ENCODE measurements at places on chromosomes 13 and 19.

DNA sequence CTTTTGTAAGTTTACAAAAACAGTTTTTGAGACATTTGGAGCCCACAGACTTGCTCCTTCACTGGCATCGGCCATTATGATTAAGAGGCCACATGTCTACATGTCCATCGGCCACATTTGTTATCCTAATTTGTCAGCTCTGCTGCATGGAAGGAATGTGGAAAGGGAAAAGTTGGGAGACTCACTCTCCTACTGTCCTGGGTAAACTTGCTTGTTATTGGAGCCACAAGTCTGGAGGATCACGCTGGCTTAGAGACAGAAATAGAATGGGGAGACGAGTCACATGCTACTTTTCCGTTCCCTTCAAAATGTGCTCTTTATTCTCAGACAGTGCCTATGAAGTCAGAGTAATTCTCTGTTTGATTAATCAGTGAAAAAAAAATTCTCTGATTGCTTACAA lies 741.2 kb upstream of the PCDH9 start:
- no peak for DNase-seq

GRCh38 chr13:60402022-60402421 lies 5.0 kb downstream of the TDRD3 start:
- DNase-seq, result no peak

DNA sequence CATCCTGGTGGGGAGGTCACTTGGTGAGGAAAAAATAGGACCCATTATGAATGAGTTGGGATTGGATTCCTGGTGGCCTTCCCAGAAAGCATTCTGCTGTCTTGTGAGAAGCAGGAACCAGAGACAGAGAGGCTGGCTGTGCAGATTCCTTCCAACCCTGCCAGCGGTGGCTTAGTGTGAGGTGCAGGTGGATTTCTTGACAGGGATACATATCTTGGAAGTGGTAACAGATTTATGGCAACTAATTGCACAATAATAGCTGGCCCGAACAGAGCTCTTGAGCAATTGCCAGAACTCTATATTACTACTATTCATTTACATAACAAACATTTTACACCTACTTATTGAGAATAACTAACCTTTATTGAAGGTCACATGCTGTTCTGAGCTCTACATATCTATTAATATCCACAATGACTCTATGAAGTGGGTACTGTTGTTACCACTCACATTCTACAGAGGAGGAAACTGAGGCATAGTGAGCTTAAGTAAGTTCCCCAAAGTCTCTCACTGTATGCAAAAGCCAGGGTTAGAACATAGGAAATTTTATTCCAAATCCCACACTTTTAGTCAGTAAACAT lies 173.9 kb upstream of the SERP2 start:
- DNase-seq, result no peak

DNA sequence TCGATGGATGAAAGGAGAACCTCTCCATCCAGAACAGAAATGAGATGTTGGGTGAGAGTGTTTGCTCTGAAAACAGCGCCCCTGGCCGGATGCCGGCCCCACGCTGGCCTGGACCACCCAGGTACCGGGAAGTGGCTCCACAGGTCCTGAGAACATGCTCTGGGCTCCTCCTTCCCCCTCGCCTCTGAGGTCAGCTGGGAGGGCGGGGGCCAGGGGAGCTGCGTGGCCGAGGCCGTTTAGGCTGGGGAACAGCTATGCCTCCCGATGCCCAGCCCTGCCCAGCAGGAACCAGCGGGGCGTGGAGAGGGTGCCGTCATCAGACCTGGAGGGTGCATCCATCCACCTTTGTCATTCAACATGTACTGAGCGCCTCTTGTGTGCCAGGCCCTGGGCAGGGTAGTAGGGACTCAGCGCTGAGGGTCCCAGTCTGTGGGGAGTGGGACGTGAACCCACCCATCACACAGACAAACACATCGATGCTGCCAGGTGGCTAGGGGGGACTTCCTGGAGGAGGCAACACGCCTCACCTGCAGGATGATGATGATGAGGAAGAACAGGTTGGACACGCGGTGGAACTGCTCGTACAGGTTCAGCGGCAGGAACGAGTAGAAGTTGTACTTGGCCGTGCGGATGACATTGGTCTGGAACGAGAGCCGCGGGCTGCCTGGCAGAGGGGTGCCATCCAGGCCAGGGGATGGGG lies 4.2 kb downstream of the ATP8B3 start:
- no peak for DNase-seq

- DNase-seq, result peak; percentile 77
Observed at GRCh38 chr13:79541426-79542049, 60.6 kb downstream of the NDFIP2 start.

GRCh38 chr19:28990522-28990921 lies 222.4 kb downstream of the UQCRFS1 start:
- DNase-seq, result no peak

- no peak for DNase-seq
Observed at GRCh38 chr19:48442116-48443035, 3.4 kb upstream of the GRWD1 start.

DNA sequence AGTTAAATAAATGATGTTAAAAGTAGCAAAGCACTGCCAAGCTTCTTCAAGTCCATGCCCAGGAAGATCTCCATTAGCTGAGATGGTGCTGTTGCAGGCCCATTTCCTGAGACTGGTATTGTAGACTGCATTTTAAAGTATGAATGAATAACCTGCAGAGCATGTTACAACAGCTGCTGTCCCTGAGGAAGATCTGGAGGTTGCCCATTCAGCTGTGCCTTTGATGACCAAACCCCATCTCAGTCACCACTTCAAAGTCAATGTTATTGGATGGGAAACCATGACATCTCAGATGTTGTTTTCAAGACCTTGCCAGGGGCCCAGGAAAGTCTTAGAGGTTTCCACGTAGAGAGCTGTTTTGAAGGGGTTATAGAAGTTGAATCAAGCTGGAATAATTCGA lies 281.3 kb downstream of the MTUS2 start:
- DNase-seq, result no peak

DNA sequence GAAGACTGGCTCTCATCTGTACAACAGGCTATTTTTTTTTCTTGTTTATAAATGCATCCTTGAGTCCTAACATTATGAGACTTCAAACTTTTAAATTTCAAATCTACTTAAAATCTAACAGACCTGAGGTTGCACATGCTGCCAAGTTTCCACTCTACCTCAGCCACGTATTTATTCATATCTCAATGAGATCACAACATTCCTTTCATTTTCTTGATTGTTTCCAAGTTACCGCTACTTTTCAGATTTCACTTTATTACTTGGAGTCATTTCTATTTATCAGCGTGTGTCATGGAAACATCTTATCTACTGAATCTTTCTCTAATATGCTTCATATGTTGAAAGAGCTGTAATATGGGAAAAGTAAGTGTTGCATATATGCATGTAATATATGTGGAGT lies 1257.5 kb upstream of the ATXN8OS start:
- DNase-seq, result no peak

DNA sequence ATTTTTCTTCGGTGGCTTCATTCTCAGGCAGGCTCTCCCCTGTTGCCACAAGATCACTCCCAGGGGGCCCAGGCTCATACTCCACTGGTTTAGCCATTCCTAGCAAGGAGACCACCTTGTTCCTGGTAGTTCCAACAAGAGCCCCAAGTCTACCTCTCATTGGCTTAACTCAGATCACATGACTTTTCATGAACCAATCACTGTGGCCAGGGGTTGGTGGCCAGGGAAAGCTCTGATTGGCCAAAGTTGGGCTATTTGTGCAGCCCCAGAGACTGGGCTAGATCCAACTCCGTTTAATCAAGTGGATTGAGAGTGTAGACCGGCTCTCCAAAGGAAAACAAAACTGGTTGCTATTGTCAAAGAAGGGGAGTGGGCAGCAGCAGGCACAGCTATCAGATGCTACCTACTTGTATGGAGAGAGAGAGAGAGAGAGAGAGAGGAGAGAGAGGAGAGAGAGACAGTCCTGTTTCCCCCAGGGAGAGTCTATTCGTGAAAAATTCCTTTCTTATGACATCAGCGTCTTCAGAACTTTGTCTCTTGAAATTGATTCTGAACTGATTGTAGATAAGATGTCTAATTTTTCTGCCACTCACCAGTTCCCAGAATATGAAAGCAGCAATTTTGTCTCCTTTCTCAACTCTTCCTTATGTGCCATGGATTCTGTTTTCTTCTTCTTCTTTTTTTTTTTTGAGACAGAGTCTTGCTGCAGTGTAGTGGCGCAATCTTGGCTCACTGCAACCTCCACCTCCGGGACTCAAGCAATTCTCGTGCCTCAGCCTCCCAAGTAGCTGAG lies 5.9 kb downstream of the CEACAM19 start:
- no peak for DNase-seq

DNA sequence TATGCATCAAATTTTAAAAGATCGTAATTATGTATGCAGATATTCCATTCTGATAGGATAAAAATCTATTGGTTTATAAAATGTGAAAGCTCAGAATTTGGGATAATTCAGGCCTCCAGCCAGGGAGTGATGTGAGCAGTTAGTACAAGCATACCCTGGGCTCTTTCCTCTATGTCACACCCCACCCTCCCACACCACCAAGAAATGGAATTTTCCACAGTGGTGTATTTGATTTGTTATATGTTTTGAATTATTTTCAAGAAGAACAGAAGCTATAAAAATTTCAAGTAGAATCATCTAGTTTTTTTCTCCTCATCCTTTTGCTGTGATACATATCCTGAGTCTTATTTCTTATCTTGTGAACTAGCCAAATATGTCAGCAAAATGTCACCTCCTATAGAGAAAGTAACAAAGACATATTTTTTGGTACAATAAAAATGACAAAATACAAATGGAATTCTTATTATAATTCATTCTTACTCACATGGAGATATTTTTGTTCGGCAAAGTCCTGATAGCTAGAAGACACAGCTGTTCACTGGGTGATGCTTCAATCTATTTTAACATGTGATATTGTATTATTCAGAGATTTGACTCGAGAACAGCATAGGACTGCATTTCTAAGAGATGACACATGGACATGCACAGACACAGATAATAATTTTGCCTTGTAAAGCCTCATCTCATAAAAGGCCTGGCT lies 61.2 kb upstream of the FRY start:
- no peak for DNase-seq

DNA sequence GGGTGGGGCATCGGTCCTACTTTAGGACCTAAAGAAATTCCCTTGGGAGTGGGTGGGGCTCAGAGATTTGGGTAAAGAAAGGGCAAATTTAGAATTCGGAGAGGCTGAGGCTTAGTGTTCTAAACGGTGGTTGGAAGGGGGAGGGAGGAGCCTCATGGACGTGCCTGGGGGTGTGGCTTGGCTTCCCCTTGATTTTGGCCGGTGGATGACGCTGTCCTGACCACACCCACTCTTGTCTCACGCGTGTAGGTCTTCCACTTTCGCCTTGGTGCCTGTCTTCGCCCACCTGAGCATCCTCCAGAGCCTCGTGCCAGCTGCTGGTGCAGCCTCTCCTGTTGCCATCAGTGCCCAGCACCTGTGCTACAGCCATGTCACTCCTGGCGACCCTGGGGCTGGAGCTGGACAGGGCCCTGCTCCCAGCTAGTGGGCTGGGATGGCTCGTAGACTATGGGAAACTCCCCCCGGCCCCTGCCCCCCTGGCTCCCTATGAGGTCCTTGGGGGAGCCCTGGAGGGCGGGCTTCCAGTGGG lies 1.2 kb upstream of the NUP62 start:
- peak; percentile 69 for DNase-seq

DNA sequence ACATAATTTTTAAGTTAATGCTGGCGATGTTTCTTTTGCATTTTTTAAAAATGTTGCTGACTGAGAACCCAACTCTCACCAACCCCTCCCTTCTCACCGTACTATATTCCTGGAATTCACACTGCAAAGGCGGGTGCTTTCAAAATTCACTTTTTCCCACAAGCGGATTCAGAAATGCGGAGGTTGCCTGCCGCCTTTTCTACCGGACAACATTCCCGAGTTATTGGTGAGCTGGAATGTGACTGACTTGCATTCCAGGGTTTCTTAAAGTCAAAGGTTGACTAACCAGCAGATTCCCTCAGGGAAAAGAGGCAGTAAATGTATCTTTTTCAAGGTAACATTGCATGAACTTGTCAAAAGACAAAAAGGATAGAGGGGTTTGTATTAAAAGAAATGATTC lies 113.3 kb downstream of the RAB20 start:
- DNase-seq, result no peak
